Naive B cell (primary cell): ENCODE measurements at places on chromosomes 3 and 15.

DNA sequence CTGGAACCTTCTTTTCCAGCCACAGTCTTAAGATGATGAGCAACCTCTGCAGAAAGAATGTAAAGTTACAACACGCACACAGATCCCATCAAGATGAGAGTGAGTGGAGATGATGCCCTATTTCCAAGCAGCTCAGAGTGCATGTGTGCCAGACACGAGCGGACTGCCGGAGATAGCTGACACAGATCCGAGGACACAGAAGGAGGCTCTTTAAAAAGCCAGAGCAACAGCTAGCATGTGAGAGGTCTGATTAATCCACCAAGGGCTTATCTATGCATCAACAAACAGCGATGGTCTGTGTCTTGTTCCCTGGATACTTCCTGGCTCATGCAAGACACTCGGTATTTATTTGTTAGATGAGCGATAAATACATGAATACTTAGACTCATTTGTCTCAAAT lies 128.6 kb upstream of the DLG1 start:
- peaks cover 49% of the 10 kb centered on the region for H3K27me3 ChIP-seq
- peaks cover 8% of the 10 kb centered on the region for H3K4me1 ChIP-seq
- no peak for DNase-seq
- no peak overlapping the region for H3K27ac ChIP-seq
- no peak overlapping the region for H3K4me3 ChIP-seq

DNA sequence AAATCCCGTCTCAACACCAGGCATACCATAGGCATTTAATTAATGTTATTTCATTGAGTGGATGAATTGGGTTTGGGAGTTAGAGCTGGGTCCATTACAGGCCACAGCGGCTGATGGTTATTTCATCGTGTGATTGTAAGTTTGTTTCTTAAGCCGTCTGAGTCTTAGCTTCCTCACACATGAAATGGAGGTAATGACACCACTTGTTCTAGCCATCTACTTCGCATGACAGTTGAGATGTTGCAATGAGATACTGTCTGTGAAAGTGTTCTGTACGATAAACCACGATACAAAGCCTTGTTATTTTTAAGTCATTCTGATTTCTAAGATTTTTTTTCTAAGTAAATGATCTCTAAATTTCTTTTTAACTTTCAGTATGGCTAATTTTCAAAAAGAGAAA lies 8.6 kb upstream of the TP63 start:
- H3K27ac ChIP-seq = no peak overlapping the region
- H3K4me1 ChIP-seq = no peaks in the 10 kb centered on the region
- DNase-seq = no peak

DNA sequence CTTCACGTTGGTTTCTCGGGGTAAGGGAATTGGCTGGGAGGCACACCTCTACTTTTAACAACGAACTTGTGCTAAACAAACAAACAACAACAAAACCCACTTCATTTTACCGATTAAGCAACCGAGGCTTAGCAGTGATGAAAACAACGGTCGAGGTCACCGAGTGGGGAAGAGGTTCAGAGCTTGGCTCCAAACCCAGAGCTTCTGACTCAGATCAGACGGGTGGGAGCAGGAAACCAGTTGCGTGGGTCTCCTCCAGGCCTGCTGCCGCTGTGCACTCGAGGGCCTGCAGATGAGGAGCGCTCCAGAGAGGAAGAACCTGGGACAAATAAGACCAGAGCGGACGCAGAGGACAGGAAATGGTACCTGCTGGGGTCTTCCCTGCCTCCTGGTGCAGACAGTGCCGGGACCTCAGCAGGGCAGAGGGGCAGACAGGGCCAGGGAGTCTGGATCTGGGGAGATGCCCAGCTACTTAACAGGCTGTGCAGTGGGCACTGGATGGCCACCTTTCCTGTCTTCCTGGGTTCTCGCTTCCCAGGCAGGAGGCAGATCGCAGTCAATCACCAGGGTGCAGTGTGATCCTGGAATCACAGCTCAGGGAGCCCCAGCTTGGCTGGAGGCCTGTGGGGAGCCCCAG lies 99.0 kb upstream of the MEF2A start:
- DNase-seq = no peak
- H3K27me3 ChIP-seq = no peaks in the 10 kb centered on the region
- H3K4me3 ChIP-seq = no peak overlapping the region
- H3K4me1 ChIP-seq = peaks cover 21% of the 10 kb centered on the region
- peak overlapping the region; percentile 77 for H3K27ac ChIP-seq

- DNase-seq = no peak
- no peak overlapping the region for H3K4me3 ChIP-seq
- H3K27ac ChIP-seq = no peak overlapping the region
- peaks cover 4% of the 10 kb centered on the region for H3K36me3 ChIP-seq
- H3K4me1 ChIP-seq = peaks cover 13% of the 10 kb centered on the region
Measured at GRCh38 chr3:143998266-143998665, 26.6 kb downstream of the DIPK2A start.

GRCh38 chr3:34077417-34078195 lies 279.2 kb downstream of the PDCD6IP start:
- H3K36me3 ChIP-seq = no peaks in the 10 kb centered on the region
- no peak overlapping the region for H3K27ac ChIP-seq
- H3K4me1 ChIP-seq = peaks cover 5% of the 10 kb centered on the region
- no peak for DNase-seq
- no peak overlapping the region for H3K4me3 ChIP-seq

GRCh38 chr3:183378545-183378944 lies 49.9 kb downstream of the MCF2L2 start:
- no peak overlapping the region for H3K27ac ChIP-seq
- no peak for DNase-seq
- H3K4me1 ChIP-seq = peaks cover 15% of the 10 kb centered on the region
- peaks cover 44% of the 10 kb centered on the region for H3K27me3 ChIP-seq
- no peak overlapping the region for H3K4me3 ChIP-seq

GRCh38 chr3:64342940-64343688 lies 117.8 kb upstream of the PRICKLE2 start:
- no peak overlapping the region for H3K27ac ChIP-seq
- no peaks in the 10 kb centered on the region for H3K27me3 ChIP-seq
- no peak for DNase-seq
- H3K4me3 ChIP-seq = no peak overlapping the region
- no peaks in the 10 kb centered on the region for H3K36me3 ChIP-seq
- H3K4me1 ChIP-seq = no peaks in the 10 kb centered on the region

- H3K27ac ChIP-seq = no peak overlapping the region
- peaks cover 7% of the 10 kb centered on the region for H3K36me3 ChIP-seq
- peaks cover 7% of the 10 kb centered on the region for H3K4me1 ChIP-seq
- no peak for DNase-seq
- no peaks in the 10 kb centered on the region for H3K27me3 ChIP-seq
Measured at GRCh38 chr3:187830181-187830580, 84.9 kb upstream of the BCL6 start.

- H3K36me3 ChIP-seq = no peaks in the 10 kb centered on the region
- no peaks in the 10 kb centered on the region for H3K4me1 ChIP-seq
- no peak for DNase-seq
- H3K27ac ChIP-seq = no peak overlapping the region
- H3K4me3 ChIP-seq = no peak overlapping the region
Measured at GRCh38 chr3:48410205-48411040, 19.5 kb downstream of the PLXNB1 start.

DNA sequence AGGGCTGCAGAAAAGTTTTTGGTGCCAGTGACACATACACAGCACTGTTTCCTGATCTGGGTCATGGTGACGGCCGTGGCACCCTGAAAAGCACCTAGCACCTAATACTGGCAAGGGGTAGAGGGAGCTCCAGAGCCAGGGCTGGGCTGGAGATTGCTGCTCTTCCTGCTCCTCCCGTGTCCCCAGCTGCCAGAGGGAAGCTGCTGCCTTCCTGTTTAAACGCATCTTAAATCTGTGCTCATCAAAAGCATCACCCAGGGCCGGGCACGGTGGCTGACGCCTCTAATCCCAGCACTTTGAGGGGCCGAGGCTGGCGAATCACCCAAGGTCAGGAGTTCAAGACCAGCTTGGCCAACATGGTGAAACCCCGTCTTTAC lies 156.7 kb upstream of the MEF2A start:
- no peak overlapping the region for H3K4me3 ChIP-seq
- no peaks in the 10 kb centered on the region for H3K36me3 ChIP-seq
- peaks cover 10% of the 10 kb centered on the region for H3K4me1 ChIP-seq
- H3K27me3 ChIP-seq = no peaks in the 10 kb centered on the region
- no peak overlapping the region for H3K27ac ChIP-seq

- no peak for DNase-seq
- no peak overlapping the region for H3K27ac ChIP-seq
- peaks cover 9% of the 10 kb centered on the region for H3K27me3 ChIP-seq
- H3K4me3 ChIP-seq = no peak overlapping the region
- no peaks in the 10 kb centered on the region for H3K36me3 ChIP-seq
Measured at GRCh38 chr3:10374311-10374710, 53.4 kb upstream of the SEC13 start.

DNA sequence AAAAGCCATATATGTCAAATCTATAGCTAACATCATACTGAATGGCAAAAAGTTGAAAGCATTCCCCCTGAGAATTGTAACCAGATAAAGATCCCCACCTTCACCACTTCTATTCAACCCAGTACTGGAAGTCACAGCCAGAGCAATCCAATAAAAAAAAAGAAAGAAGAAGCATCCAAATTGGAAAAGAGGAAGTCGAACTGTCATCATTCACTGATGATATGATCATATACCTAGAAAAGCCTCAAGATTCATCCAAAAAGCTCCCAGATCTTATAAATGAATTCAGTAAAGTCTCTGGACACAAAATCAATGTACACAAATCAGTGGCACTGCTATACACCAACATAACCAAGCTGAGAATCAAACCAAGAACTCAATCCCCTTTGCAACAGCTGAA lies 97.4 kb downstream of the CBLB start:
- peaks cover 46% of the 10 kb centered on the region for H3K4me1 ChIP-seq
- no peak for DNase-seq
- H3K27ac ChIP-seq = peak overlapping the region; percentile 66
- no peaks in the 10 kb centered on the region for H3K27me3 ChIP-seq
- peaks cover 17% of the 10 kb centered on the region for H3K36me3 ChIP-seq

DNA sequence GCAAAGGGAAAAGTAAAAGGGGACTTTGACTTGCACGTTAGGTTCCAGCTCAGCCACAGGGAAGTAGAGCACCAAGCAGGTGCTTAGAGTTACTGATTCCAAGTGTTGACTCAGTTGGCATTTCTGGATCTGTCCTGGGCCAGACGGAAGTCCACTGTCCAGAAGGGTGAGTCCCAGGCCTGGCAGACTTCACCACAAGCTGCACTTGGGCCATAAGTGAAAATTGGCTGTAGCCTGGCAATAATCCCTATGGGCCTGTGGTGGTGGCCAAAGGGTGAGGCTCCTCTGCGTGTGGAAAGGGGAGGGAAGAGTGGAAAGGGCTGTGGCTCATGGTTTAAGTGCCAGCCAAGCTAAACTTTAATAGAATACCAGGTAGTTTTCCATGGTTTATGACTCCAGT lies 121.5 kb downstream of the DTWD1 start:
- no peak overlapping the region for H3K27ac ChIP-seq
- H3K4me3 ChIP-seq = no peak overlapping the region
- no peaks in the 10 kb centered on the region for H3K36me3 ChIP-seq
- no peak for DNase-seq

- H3K27ac ChIP-seq = no peak overlapping the region
- no peak for DNase-seq
- no peaks in the 10 kb centered on the region for H3K27me3 ChIP-seq
- no peaks in the 10 kb centered on the region for H3K36me3 ChIP-seq
Measured at GRCh38 chr15:99157456-99157855, 52.6 kb downstream of the SYNM start.

- no peaks in the 10 kb centered on the region for H3K27me3 ChIP-seq
- no peak for DNase-seq
- H3K4me3 ChIP-seq = no peak overlapping the region
- no peaks in the 10 kb centered on the region for H3K4me1 ChIP-seq
- H3K27ac ChIP-seq = no peak overlapping the region
Measured at GRCh38 chr15:27576576-27576975, 522.5 kb downstream of the OCA2 start.

- H3K4me3 ChIP-seq = no peak overlapping the region
- H3K36me3 ChIP-seq = no peaks in the 10 kb centered on the region
- peaks cover 13% of the 10 kb centered on the region for H3K4me1 ChIP-seq
- H3K27me3 ChIP-seq = peaks cover 4% of the 10 kb centered on the region
- peak; percentile 1 for DNase-seq
Measured at GRCh38 chr15:46297766-46298165, 662.9 kb downstream of the SQOR start.
